Kidney glomerular epithelial cell (primary cell): ENCODE measurements at places on chromosomes 4 and X.
A peak's percentile ranks its signal among the peaks of the same experiment; 100 is the strongest.

DNA sequence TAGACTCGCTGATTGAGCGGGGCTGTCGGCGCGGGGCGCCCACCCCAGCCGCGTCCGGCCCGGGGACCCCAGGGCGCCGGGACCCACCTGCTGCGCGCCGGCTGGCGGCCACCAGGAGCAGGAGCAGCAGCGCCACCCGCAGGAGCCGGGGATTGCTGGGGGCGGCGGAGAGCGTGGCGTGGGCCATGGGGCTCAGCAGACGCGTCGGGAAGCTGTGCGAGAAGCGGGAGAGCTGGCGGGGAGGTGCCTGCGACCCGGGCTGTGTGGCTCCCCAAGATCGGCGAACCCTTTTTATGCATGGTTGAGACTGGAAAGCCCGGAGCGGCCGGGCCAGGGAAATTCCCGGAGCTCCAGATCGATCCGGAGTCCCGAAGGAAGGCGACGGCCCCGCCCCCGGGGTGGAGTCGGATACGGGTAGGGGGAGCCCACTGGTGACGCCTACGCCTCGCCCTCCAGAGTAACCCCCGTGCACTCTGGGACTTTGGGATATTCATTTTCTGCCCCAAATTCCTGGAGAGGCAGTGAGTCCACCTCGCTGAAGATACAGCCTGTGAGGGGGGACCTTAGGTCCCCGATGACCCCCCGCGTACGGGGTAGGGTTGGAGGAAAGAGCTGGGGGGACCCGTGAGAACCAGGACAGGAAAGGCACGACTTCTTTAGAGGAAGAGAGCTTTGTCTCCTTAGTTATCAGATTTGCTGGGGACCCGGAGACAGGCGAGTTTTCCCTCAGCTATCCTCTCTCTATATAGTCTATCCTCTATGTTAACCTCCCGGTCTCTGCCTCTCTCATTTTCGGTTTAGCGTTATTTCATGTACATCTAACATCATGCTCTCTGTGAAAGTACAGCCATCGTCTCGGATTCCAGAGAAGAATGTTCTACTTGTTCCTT, at the start of gene CXCL3:
TSS of gene CXCL3 (minus strand) at position 265 of the 890 bp plus-strand sequence. CDS start at position 187, 78 bp downstream.
- peak; percentile 71 for DNase-seq

- no peak for DNase-seq
These were observed 10.8 kb downstream of the JAKMIP1 start for GRCh38 chr4:6189511-6189910.

DNA sequence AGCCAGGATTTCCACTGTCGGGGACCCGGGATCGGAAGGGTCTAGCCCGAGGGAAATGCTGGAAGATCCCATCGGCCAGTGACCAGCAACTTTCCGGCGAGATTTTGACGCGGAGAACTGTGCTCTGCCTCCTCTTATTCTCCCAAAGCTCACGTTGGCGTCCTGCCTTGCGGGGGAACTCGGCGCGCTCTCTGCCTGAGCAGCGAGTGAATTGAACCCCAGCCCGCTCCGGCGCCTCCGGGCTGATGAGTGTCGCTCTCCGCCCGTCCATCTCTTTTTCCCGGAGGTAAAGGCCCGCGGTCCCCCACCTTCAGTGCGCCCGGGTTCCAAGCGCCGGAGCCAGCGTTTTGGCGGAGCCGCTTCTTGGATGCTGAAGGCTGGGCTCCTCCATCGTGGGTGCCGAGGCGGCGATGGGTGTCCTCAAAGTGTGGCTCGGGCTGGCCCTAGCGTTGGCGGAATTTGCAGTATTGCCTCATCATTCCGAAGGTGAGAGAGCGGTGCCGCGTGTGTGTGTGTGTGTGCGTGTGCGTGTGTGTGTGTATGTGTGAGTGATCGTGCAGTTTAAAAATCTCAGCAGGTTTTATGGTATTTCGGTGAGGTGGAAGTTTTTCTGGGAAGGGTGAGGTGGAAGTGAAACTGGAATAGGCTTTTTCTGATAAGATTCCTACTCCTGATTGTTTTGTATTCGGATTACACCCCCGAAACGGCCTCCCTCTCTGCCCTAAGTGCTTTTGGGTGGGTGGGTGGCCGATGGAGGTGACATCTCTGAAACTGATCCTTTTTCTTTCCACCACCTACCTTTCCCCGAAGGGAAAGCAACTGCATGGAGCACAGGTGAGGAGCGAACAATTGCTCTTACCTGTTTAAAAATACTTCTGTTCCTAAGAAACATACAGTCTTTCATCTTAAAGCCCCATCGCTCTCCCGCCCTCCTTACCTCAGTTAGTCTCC, 752 bp downstream of the FRAS1 start:
- peak; percentile 52 for DNase-seq

DNA sequence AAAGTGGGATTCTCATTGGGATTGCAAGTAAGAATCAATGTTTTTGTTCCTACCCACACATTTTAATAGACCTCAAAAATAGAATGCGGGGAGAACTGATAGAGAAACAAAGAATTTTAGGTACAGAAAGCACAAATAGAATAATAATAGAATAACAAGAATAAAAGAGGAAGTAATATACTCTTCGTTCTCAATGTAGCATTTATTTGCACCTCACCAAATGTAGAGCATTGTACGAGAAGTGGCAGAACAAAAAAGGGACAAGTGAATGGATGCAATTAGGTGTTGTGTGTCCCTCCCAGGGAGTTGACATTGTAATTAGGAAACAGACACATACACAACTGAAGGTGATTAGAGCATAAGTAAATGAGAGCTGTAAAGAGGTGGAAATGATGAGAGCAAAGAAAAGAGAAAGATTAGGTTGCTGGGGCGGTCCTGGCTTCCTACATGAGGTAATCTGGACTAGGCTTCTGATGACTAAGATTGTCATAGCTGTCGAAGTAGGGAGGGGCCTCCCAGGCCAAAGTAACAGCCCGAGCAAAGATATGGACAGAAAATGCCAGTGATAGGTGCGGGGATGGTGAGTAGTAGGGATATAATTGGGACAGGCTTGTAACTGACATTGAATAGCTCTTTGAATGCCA, 10.4 kb downstream of the RAB9A start:
- no peak for DNase-seq

- DNase-seq: no peak
These were observed 43.5 kb upstream of the RELL1 start for GRCh38 chr4:37729649-37730004.

DNA sequence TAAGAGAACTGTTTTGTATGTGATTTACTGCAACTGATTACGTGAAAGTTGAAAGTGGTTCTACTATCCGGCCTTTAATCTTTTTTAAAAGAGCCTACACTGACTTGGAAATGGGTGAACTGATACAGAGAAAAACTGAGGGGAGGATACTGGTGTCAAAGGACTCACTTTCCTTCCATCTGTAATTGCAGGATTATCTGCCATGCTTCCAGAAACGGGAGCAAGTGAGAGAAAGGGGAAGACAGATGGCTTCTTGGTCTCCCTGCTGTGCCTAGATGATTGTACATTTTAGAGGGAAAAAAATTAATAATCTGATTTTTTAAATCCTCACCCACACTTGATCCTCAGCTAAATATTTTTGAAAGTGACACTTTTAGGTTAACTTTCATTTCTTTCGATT, 88.3 kb upstream of the GRID2 start:
- DNase-seq: no peak

DNA sequence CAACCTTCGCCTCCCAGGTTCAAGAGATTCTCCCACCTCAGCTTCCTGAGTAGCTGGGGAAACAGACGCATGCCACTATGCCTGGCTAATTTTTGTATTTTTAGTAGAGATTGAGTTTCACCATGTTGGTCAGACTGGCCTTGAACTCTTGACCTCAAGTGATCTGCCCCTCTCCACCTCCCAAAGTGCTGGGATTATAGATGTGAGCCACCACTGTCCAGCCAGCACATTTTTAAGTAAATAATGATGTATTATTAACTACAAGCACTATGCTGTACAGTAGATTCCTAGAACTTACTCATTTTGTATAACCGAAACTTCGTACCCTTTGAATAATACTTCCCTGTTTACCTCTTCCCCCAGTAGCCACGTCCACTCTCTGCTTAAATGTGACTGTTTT, 96.0 kb upstream of the GABRG1 start:
- DNase-seq: no peak

DNA sequence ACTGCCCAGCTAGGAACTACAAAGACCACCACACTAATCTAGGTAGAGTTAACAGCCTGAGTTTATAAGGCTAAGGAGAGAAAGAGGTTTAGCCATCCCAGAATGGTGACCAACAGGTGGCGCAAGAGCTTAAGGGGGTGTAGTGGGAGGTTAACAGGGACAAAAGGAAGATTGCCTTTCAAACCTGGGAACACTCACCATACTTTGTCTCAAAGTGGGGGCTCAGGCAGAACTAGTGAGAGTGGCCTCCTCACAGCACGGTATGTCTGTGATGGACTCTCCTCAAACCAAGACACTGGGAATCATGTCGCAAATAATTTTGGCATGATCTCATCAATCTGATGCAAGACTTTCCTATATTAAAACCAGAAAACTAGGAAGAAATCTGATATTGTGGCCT, 23.4 kb downstream of the CCNI start:
- DNase-seq: peak; percentile 17

DNA sequence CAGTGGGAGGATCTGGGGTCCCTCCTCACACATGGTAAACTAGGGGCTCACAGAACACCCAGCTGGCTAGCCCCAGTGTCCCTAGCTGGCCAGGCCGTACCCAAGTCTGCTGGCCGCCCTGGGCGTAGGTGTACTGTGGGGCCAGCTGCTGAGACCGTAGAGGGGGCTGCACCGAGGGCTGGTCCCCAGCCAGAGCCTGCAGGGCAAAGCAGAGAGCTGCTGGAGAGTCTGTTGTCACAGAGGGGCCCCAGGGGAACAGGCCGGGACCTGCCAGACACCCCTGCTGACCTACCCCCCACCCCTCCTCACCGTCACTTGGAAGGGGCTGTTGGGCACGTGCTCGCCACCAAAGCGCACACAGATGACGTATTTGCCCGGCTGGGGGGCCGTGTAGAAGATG, 19.9 kb downstream of the FLNA start:
- DNase-seq: no peak
